Ovary (tissue), 10 donors: ENCODE measurements at places on chromosomes 3 and 15. TPM values are rescaled to one million over a fixed set of nuclear protein-coding genes. Genes with fewer than 3 reads are reported as not detected.

The TMCO5A gene
- not detected for total RNA-seq

The ATP2B2 gene
- 2.6 TPM for total RNA-seq

The RHCG gene
- total RNA-seq = not detected

The TICRR gene
- total RNA-seq = 0.15 TPM

The ARHGEF26 gene
- 11.1 TPM for total RNA-seq

The LRRIQ4 gene
- 0.23 TPM for total RNA-seq

The ZNF662 gene
- 26.0 TPM for total RNA-seq

The DENND6A gene
- total RNA-seq = 45.4 TPM

The RTP1 gene
- total RNA-seq = not detected

The ONECUT1 gene
- not detected for total RNA-seq

The CTXN2 gene
- total RNA-seq = not detected

The ARGFX gene
- not detected for total RNA-seq

The IL17RB gene
- total RNA-seq = 1.1 TPM

The P2RY12 gene
- total RNA-seq = 0.24 TPM

The SLC9C1 gene
- total RNA-seq = 0.30 TPM

The MFGE8 gene
- 279 TPM for total RNA-seq

- no peaks in the 10 kb centered on the region for H3K4me1 ChIP-seq
- DNase-seq = no peak
- no peaks in the 10 kb centered on the region for H3K36me3 ChIP-seq
Measured at GRCh38 chr3:7637694-7638093, 776.8 kb downstream of the GRM7 start.

DNA sequence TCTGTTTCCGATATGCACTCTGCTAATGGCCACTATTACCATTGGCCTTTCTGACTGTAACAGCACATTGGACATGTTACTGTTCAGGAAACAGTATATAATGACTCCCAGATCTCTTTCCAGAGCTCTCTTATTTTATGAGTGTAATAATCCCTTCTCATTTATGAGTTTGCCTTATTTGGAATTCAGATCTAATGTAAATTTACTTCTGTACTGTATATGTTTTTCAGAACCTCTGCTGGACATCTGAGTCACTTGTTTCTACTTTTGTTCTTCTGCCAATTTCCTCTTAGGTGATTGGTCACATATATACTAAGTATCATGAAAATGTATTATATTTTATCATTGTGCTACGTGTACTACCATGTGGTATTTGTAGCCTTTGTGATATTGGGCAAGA, 30.5 kb downstream of the RSRC1 start:
- no peak overlapping the region for H3K4me3 ChIP-seq
- no peaks in the 10 kb centered on the region for H3K4me1 ChIP-seq
- H3K27me3 ChIP-seq = no peaks in the 10 kb centered on the region
- no peak for DNase-seq
- H3K36me3 ChIP-seq = no peaks in the 10 kb centered on the region

- H3K4me3 ChIP-seq = no peak overlapping the region
- DNase-seq = no peak
- H3K36me3 ChIP-seq = no peaks in the 10 kb centered on the region
Measured at GRCh38 chr3:194727435-194728128, 41.9 kb downstream of the FAM43A start.

DNA sequence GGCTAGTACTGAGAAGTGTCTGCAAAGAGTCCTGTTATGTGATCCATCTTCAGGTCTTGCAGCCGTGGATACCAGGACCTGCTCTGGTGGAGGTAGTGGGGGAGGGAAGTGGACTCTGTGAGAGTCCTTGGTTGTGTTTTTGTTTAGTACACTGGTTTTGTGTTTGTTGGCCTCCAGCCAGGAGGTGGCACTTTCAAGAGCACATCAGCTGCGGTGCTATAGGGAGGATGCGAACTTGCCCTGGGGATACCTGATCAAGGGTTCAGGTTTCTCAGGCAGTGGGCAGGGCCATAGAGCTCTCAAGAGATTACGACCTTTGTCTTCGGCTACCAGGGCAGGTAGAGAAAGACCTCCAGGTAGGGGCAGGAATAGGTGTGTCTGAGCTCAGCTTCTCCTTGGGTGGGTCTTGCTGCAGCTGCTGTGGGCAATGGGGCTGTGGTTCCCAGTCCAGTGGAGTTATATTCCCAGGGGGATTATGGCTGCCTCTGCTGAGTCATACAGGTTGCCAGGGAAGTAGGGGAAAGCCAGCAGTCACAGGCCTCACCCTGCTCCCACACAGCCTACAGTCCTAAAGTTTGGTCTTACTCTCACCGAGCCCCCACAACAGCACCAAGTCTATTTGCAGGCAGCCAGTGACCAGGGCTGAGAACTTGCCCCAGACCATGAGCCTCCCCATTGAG, 132.8 kb upstream of the NPHP3 start:
- no peak overlapping the region for H3K4me3 ChIP-seq
- no peak overlapping the region for H3K27ac ChIP-seq
- DNase-seq = no peak
- no peaks in the 10 kb centered on the region for H3K27me3 ChIP-seq
- H3K4me1 ChIP-seq = no peaks in the 10 kb centered on the region
- H3K36me3 ChIP-seq = no peaks in the 10 kb centered on the region

GRCh38 chr15:59116141-59116540, 11.2 kb downstream of the CCNB2 start:
- no peak overlapping the region for H3K4me3 ChIP-seq
- H3K27ac ChIP-seq = no peak overlapping the region
- no peaks in the 10 kb centered on the region for H3K36me3 ChIP-seq
- no peaks in the 10 kb centered on the region for H3K4me1 ChIP-seq
- no peak for DNase-seq
- H3K27me3 ChIP-seq = no peaks in the 10 kb centered on the region

DNA sequence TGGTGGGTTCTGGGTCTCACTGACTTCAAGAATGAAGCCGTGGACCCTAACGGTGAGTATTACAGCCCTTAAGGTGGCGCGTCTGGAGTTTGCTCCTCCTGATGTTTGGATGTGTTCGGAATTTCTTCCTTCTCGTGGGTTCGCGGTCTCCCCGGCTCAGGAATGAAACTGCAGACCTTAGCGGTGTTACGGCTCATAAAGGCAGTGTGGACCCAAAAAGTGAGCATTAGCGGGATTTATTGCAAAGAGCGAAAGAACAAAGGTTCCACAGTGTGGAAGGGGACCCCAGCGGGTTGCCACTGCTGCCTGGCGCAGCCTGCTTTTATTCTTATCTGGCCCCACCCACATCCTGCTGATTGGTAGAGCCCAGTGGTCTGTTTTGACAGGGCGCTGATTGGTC, 420.5 kb upstream of the BCHE start:
- no peak overlapping the region for H3K27ac ChIP-seq
- no peaks in the 10 kb centered on the region for H3K36me3 ChIP-seq
- no peaks in the 10 kb centered on the region for H3K27me3 ChIP-seq
- H3K4me1 ChIP-seq = no peaks in the 10 kb centered on the region
- DNase-seq = no peak

DNA sequence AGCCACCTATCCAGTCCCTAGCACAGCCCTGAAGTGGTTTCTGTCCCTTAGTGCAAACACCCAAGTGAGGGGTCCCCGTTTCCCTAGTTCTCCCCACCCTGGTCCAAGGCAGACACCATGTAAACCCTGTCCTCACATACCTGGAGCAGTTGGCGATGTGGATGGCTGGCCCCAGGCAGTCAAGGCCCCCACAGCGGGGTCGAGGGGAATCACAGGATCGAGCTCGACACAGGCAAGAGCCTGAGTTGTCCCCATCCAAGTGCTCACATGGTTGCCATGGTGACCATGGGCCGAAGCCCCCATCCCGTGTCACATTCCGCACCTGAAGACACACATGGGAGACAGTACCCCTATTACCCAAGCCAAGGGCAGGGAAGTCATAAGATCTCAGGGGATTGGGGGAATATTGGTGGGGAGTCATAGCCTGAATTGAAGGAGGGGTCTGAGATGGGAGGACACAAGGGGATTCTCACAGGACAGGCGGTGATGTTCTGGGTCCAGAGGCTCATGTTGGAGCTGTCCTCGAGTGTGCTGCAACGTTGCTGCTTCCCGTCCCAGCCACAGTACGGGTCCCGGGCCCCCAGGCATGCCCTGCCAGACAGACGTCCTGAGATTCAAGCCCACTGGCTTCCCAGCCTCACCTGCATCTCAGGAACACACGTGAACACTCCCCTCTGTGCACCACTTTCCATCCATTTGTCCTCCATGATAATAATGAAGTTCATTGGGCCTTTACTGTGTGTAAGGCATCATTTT, 112.1 kb downstream of the SEMA5B start:
- H3K4me3 ChIP-seq = no peak overlapping the region
- no peaks in the 10 kb centered on the region for H3K36me3 ChIP-seq
- H3K4me1 ChIP-seq = no peaks in the 10 kb centered on the region
- no peak overlapping the region for H3K27ac ChIP-seq

GRCh38 chr3:16286161-16286560, 21.1 kb downstream of the OXNAD1 start:
- no peak overlapping the region for H3K27ac ChIP-seq
- H3K36me3 ChIP-seq = no peaks in the 10 kb centered on the region
- DNase-seq = no peak
- peaks cover 3% of the 10 kb centered on the region for H3K4me1 ChIP-seq
- H3K27me3 ChIP-seq = no peaks in the 10 kb centered on the region

- peaks cover 8% of the 10 kb centered on the region for H3K4me1 ChIP-seq
- no peaks in the 10 kb centered on the region for H3K36me3 ChIP-seq
- DNase-seq = peak; percentile 68
- H3K27me3 ChIP-seq = no peaks in the 10 kb centered on the region
- no peak overlapping the region for H3K27ac ChIP-seq
- H3K4me3 ChIP-seq = no peak overlapping the region
Measured at GRCh38 chr3:111729087-111729846, 129.8 kb upstream of the PHLDB2 start.

GRCh38 chr3:107981471-107982111, 109.2 kb downstream of the CD47 start:
- H3K4me1 ChIP-seq = peaks cover 3% of the 10 kb centered on the region
- no peaks in the 10 kb centered on the region for H3K36me3 ChIP-seq
- H3K27ac ChIP-seq = no peak overlapping the region
- no peaks in the 10 kb centered on the region for H3K27me3 ChIP-seq
- H3K4me3 ChIP-seq = no peak overlapping the region

DNA sequence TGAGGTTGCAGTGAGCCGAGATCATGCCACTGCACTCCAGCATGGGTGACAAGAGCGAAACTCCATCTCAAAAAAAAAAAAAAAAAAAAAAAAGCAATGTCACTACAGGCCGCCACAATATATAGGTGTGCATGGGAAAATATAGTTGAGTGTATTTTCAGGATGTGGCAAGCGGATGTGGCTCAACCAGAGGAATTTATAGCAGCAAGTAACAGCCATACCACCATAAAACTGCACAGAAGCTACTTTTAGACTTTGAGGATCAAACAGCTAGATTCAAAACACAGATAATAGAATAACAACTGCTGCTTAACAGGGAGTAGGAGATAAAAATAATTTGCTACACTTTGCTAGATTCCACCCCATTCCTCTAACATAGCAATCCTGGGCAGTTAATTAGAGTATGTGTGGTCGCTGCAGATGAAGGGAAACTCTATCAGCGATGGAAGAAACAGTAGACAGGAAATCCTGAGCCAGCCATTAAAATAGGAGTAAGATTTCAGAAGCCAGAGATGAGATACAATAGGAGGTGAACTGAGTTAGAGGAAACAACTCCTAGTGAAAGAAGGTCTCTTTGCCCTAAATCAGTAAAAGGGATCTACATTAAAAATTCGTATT, 318.7 kb upstream of the STT3B start:
- H3K4me3 ChIP-seq = no peak overlapping the region
- H3K27ac ChIP-seq = no peak overlapping the region
- DNase-seq = no peak
- H3K4me1 ChIP-seq = peaks cover 1% of the 10 kb centered on the region
- H3K36me3 ChIP-seq = no peaks in the 10 kb centered on the region

DNA sequence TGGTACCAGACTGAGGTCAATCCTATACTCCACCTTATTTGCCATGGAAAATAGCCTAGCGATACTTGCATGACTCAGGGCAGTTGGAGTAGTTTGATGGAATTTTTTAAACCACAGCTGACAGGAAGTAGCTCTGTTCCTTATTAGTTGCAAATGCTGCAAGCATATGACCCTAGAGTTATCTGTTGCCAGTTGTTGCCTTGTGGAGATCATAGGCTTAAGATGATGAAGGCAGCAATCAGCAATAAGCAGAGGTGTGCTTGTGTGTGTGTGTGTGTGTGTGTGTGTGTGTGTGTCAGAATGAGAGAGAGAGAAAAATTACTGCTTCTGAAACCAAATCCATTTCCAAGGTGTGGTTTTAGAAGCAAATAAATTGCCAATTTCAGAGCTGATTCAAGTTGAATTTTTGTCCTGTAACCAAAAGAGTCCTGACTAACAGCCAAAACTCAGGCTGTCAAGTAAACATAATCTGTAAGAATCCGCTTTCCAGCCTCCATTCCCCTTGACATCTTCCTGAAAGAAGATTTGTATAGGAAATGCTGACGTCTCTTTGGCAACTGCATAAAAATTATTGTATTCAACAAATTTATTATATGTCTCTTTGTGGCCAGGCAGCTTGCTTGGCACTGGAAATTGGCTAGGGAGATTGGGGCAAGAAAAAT, 141.2 kb downstream of the SERPINI1 start:
- H3K27ac ChIP-seq = no peak overlapping the region
- no peaks in the 10 kb centered on the region for H3K36me3 ChIP-seq
- DNase-seq = no peak
- H3K4me3 ChIP-seq = no peak overlapping the region
- no peaks in the 10 kb centered on the region for H3K27me3 ChIP-seq
- no peaks in the 10 kb centered on the region for H3K4me1 ChIP-seq

- no peak overlapping the region for H3K4me3 ChIP-seq
- H3K27ac ChIP-seq = no peak overlapping the region
- no peaks in the 10 kb centered on the region for H3K36me3 ChIP-seq
- H3K4me1 ChIP-seq = no peaks in the 10 kb centered on the region
Measured at GRCh38 chr3:126758882-126759281, 54.8 kb downstream of the CHCHD6 start.

- H3K27ac ChIP-seq = no peak overlapping the region
- no peaks in the 10 kb centered on the region for H3K36me3 ChIP-seq
- no peaks in the 10 kb centered on the region for H3K27me3 ChIP-seq
- no peak overlapping the region for H3K4me3 ChIP-seq
Measured at GRCh38 chr3:30631243-30631904, 25.0 kb downstream of the TGFBR2 start.

DNA sequence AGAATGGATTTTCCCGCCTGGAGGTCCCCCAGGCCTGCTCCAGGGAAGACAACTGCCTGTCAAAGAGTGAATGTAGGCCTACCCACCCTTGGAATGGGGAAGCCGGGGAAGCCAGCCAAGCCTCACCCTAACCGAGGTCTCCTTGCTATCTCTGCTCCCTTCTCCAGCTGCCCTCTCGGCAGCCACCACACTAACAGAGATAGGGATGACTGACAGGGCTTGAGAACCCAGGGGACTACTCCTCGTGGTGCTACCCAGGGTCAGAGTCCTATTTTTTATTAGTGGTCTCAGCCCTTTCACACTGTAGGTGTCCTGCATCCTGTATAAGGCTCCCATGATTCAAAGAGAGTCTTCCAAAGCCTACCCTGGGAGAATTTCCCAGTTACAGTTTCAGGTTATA, 160.6 kb upstream of the CHRM5 start:
- no peaks in the 10 kb centered on the region for H3K4me1 ChIP-seq
- H3K4me3 ChIP-seq = no peak overlapping the region
- H3K36me3 ChIP-seq = no peaks in the 10 kb centered on the region
- no peaks in the 10 kb centered on the region for H3K27me3 ChIP-seq
- H3K27ac ChIP-seq = no peak overlapping the region
